ENCODE measurements at places on chromosomes 7 and 10. TPM values are rescaled to one million over a fixed set of nuclear protein-coding genes. Genes with fewer than 3 reads are reported as not detected.

- DNase-seq: no peak
These were observed 31.8 kb downstream of the WDR86 start for GRCh38 chr7:151378011-151378410.

GRCh38 chr7:149681274-149681673 is 92.1 kb downstream of the ZNF467 start:
- no peak for DNase-seq

The RBP3 gene
- total RNA-seq: not detected

- no peak for DNase-seq
These were observed 226.0 kb downstream of the SFMBT2 start for GRCh38 chr10:7184660-7185366.

The EGR2 gene
- total RNA-seq: 0.40 TPM

- no peak for DNase-seq
These were observed 16.0 kb downstream of the KAT6B start for GRCh38 chr10:74842301-74842954.

GRCh38 chr10:22656036-22656435 is 58.3 kb downstream of the PIP4K2A start:
- DNase-seq: no peak

GRCh38 chr10:58473976-58474375 is 38.7 kb upstream of the BICC1 start:
- peak; percentile 71 for DNase-seq

DNA sequence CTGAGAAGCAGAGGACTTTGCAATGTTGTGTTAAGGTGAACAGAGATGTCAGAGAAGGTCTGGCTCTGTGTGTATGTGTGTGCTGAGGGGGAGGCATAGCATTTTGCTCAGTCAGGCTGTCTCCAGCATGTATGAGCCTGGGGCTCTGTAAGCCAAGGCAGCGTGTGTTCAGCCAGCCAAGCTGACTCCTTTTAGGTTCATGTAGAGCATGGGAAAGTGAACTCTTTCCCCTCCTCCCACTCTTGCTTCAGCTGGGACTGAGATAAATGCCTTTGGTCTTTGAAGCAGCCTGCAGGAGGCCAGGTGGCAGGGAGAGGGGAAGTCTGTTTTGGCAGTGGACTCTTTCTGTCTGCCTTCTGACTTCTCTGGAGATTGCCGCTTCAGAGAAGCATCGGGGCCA is 3.8 kb downstream of the SFXN2 start:
- peak; percentile 86 for DNase-seq

- no peak for DNase-seq
These were observed 19.0 kb downstream of the GIMAP4 start for GRCh38 chr7:150586068-150586784.

DNA sequence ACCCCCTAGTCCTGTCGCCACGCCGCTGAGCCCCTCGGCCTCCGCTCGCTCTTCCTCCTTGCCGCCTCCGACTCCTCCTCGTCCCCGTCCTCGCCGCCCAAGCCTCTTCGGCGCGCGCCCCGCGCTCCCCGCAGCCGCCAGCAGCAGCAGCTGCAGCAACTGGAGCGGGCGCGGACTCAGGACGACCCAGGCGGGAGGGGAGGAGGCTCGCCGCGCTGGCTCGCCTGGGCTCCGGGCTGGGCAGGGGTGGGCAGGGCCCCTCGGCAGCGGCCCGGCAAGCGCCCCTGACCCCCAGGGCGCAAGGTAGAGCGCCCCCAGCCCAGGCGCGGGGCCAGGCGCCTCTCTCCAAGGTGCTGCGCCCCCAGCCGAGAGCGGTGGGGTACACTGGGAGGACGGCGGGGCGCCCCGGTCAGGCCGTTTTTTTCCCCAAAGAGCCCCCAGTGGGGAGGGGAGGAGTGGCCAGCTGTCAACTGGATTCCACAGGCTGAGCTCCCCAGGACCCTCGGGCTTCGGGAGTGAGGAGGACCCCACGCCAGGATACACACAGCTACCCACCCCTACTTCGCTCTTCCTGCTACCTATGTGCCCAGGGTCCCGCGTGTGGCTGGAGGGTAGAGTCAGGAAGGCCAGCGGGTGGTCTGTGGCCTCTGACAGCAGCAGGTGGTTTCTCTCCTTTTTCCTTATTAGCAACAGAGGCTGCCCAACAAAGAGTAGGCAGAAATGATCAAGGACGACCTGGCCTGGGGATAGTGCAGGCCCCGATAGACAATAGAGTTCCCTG is 903 bp upstream of the KCNMA1 start:
- no peak for DNase-seq

GRCh38 chr7:29877196-29877595 is 70.9 kb downstream of the WIPF3 start:
- peak; percentile 21 for DNase-seq

DNA sequence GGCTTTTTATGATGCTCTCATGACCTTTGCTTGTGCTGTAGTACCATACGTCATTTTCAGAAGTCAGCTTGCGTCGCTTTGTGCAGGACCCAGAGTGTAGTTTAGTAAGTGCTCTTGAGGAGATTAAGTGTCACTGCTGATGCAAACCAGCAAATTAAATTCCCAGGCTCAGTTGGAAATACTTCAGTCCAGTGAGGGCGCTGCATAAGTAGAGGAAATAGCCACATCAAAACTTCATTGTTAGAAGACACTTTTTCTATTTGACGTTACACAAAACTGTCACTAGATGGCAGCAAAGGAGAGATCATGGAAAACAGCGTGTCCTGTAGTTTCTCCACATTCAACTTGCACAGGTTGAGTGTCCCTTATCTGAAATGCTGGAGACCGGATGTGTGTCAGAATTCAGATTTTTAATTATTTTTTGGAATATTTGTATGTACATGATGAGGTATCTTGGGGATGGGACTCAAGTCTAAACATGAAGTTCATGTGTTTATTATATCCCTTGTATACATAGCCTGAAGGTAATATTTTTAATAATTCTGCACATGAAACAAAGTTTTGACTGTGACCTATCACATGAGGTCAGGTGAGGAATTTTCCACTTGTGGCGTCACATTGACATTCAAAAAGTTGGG is 7.9 kb downstream of the ZNF22 start:
- peak; percentile 90 for DNase-seq

The GPR15LG gene
- total RNA-seq: 6.8 TPM

GRCh38 chr7:95871075-95871848 is 98.9 kb downstream of the DYNC1I1 start:
- DNase-seq: peak; percentile 49

The TEX47 gene
- total RNA-seq: not detected

The GPC2 gene
- 1.6 TPM for total RNA-seq

GRCh38 chr7:1473864-1474512 is 14.7 kb upstream of the MICALL2 start:
- peak; percentile 49 for DNase-seq

The SLC13A4 gene
- total RNA-seq: not detected

DNA sequence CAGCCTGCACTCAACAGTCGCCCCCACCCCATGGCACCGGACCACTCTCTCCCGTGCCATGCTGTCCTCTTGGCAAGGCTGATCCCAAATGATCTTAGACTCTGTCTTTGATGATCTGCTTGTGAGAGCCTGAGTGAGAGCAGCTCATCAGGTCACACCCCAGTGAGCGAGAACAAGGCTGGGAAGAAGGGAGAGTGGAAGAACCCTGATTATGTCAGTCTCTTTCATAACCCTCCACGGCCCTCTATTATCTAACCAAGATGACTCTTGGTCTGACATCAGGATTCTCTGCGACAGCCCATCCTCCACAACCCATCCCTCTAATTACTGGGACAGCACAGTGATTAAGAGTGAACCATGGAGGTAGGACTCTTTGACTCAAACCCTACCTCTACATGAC is 53.1 kb upstream of the C7orf33 start:
- DNase-seq: peak; percentile 63

GRCh38 chr10:1360011-1360557 is 303.9 kb downstream of the WDR37 start:
- no peak for DNase-seq

The TET1 gene
- total RNA-seq: 3.1 TPM

DNA sequence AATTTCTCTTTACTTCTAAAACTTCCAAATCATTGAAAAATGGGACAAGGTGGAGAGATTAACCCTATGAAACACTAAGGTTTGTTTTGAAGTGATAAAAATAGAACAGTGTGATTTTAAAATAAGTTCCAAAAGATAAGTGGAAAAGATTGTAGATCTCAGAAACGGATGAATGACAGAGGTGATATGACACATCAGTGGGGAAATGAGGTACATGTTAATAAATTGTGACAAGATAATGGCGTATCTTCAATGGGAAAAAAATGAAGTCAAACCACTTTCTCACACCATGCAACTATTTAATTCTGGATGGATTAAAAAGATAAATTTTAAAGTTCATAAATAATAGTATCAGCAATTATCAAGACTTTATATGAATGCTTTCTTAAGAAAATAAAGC is 159.7 kb upstream of the VWC2 start:
- no peak for DNase-seq

- no peak for DNase-seq
These were observed 77.1 kb upstream of the GNAI1 start for GRCh38 chr7:80057488-80057887.

GRCh38 chr10:62885684-62886461 is 69.7 kb upstream of the EGR2 start:
- DNase-seq: peak; percentile 20
